Stimulated activated naive CD8-positive, alpha-beta T cell treated with anti-CD3 and anti-CD28 coated beads, Interleukin-15, Interleukin-2, amounts not matched to agents 100 U/mL and 50 U/mL, for 24 hours (primary cell): ENCODE measurements at places on chromosomes 2 and 18.
A peak's percentile ranks its signal among the peaks of the same experiment; 100 is the strongest.

DNA sequence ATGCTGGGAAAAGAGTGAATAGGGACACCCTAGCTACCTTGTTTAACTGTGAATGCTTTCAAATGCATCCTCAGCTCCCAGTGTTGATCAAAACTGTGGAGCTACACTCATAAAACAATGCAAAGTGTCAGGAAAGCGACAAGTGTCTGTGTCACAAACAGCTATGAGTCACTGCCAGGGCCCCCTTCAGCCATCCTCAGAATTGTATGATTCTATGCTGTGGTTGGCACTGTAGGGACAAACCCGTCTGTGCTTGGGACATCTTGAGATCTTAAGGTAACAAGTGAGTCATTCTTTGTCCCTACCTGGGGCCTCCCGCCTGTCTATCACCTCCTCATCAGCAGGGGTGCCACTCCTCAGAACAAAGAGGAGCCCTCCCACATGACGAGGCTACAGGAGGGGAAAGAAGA, 42.4 kb downstream of the KLF7 start:
- DNase-seq, result peak; percentile 70

DNA sequence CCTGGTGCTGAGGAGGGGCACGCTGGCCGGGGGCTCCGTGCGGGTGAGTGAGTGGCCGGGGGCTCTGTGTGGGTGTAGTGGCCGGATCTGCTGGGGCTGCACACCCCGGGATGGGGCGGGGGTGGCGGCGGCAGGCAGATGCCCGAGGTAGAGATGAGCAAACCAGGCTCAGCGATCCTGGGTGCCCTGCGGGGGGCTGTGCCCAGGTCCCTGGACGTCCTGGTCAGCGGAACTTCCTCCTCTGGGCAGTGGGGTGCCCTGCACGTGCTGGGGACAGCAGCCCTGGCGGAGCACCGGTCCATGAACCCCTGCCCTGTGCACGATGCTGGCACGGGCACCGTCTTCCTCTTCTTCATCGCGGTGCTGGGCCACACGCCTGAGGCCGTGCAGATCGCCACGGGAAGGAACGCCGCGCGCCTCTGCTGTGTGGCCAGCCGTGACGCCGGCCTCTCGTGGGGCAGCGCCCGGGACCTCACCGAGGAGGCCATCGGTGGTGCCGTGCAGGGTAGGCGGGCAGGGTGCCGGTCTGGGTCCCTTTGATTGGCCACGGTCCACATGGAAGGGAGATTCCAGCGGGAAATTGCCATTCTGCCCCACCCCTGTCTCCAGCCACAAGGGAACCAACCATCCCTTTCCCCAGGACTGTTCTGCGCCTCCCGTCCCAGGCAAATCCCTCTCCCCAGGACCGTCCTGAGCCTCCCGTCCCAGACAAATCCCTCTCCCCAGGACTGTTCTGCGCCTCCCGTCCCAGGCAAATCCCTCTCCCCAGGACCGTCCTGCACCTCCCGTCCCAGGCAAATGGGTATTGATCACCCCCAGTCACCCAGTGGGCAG, 5.9 kb downstream of the NEU4 start:
- DNase-seq, result no peak

DNA sequence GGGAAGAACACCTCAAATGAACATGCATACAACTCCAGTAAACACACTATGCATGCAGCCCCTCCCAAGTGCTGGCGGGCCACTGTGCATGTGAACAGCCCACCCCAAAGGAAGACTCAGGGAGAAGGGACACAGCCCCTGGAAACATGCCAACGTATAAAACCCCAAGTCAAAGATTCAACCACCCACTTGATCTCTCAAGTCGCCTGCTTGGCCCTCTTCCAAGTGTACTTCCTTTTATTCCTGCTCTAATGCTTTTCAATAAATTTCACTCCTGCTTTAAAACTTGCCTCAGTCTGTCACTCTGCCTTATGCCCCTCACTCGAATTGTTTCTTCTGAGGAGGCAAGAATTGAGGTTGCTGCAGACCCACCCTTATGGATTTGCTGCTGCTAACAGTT, 139.1 kb downstream of the C1D start:
- no peak for DNase-seq

GRCh38 chr2:160271171-160272086, 71.4 kb upstream of the ITGB6 start:
- DNase-seq, result no peak

GRCh38 chr2:121588357-121588756, 57.7 kb downstream of the RNU4ATAC start:
- no peak for DNase-seq

- no peak for DNase-seq
Measured at GRCh38 chr2:34784701-34785100, 1185.6 kb upstream of the FAM98A start.

DNA sequence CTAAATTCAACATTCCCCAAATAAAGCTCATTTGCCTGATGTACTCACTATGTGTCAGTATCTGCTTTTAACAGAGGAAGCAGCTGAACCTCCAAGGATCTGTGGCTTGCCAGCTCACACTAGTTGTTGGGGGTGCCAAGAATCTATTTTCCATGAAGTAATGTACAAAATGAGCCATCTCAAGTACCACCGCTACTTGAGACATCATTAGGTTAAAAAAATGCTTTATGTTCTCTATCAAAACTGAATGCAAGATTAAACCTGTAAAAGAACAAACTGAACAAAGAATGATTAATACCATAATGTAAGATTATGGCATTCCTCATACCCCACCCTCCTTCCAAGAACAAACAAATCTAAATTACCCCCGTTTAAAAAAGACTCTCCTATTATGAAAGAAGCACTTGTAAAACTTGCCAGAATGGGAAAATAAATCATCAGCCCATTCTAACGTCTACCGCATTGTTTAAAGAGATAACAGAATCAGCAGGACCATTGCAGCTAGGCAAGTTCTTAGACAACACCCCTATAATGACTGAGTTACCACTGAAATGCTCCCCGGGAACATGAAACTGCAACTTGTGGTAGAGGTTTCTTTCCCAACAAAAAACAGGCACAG, 471.6 kb downstream of the DLGAP1 start:
- DNase-seq, result no peak

- no peak for DNase-seq
Measured at GRCh38 chr2:238966072-238966937, 118.4 kb downstream of the TWIST2 start.

GRCh38 chr18:8373486-8373885, 235.8 kb upstream of the RAB12 start:
- DNase-seq, result no peak

DNA sequence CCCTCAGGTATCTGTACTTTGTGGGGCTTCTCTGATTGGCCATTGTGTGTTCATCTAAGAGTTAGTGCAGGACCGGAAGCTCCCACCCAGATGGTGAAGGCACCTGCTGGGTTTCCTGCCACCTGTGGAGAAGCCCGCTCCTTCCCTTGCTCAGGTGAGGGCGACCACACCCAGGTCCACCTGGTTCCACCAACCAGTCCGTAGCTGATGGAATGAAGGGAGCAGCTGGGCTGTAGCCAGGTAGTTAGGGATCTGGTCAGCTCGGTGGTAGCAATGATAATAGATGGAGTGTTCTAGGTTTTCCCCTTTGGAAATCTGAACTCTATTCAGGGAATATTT, 16.0 kb downstream of the SH3BP4 start:
- DNase-seq, result no peak

DNA sequence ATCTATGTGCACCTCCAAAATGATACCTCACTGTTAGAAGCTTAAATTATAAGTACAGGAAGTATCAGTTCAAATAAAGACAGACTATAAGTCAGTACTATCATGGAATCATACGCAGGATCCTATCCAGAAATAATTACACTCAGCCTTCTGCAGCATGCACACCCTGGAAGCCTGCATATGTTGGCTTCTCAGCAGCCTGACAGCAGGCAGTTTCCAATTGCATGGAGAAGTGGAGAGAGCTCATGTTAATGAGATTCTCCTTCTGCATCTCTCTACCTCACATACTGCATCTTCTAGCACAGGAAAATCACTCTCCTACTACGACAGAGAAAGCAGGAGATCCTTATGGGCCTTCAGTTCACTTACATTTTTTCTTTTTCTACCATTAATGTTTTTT, 20.5 kb downstream of the NR4A2 start:
- no peak for DNase-seq

DNA sequence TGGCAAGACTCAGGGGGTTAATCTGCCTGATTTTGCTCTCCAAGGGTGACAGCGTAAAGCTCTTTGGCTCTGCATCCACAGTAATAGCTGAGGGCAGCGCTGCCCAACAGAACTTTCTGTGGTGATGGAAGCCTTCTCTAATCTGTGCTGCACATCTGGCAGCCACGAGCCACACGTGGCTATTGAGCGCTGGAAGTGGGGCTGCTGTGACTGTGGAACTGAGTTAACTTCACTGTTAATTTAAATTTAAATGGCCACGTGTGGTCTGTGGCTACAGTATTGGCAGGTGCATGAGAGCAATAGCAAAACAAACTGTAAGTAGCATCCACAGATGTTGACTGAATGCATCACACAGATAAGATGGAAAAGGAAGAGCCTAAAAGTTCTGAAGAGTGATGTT, 47.3 kb upstream of the TMEM200C start:
- no peak for DNase-seq

- no peak for DNase-seq
Measured at GRCh38 chr2:65727816-65728215, 295.4 kb upstream of the SPRED2 start.

- no peak for DNase-seq
Measured at GRCh38 chr2:225074366-225074765, 32.1 kb upstream of the DOCK10 start.

GRCh38 chr18:46893360-46893759, 23.9 kb downstream of the PIAS2 start:
- no peak for DNase-seq

- DNase-seq, result peak; percentile 26
Measured at GRCh38 chr2:3242747-3243369, 134.8 kb downstream of the EIPR1 start.

- DNase-seq, result no peak
Measured at GRCh38 chr2:209401788-209402187, 22.1 kb upstream of the MAP2 start.

DNA sequence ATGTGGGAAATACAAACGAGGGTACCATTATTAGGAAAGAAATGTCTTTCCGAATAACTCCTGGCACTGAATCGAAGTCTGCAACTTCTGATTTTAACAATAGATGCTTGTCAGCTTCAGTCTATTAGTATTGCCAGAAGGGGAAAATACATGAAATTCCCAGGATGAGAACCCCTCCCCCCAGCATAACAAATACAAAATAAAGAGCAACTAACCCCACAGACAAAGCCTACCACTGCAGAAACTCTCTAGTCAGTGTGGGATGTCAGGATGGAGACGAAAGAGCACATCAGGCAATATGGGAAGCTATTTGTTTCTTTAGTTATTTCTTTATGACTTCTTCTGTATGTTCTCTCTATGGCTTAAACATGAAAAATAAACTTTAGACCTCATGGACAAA, 365.0 kb upstream of the CDH2 start:
- no peak for DNase-seq

GRCh38 chr18:30684825-30685481, 357.6 kb downstream of the DSC3 start:
- DNase-seq, result no peak

DNA sequence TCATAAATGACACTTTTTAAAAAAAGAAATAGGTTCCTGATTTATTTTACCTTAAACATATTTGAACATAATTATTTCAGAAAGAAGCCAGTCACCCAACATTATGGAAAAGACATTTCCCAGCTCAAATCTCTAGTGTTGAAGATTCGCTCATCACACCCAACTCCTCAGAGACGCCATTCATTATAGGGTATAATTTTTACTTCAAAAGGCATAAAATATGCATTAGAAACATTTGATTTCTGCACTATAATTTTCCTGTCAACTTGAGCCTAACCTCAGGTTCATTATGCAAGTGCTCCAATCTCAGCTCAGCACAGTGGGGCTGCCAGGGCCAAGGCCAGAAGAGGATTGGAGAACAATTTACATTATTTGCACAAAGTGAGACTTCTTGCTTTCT, 58.8 kb upstream of the TTN start:
- no peak for DNase-seq

DNA sequence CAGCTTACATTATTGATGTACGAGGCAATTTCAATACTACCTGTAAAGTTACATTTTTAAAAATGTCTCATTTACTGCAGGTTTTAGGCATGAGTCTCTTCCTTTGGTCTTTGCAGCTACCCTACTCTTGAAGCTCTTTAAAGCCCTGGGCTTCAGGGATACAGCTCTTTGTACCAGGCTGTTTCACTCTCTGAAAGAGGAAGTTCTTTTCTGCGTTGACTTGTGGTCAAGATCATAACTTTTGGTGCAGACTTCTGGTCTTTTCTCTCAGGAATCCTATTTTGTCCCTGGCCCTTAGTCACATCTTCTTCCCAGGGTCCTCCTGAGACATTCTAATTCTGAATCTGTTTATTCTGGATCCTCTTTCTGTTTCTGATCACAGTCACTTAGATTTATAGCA, 16.6 kb upstream of the HRH4 start:
- no peak for DNase-seq

DNA sequence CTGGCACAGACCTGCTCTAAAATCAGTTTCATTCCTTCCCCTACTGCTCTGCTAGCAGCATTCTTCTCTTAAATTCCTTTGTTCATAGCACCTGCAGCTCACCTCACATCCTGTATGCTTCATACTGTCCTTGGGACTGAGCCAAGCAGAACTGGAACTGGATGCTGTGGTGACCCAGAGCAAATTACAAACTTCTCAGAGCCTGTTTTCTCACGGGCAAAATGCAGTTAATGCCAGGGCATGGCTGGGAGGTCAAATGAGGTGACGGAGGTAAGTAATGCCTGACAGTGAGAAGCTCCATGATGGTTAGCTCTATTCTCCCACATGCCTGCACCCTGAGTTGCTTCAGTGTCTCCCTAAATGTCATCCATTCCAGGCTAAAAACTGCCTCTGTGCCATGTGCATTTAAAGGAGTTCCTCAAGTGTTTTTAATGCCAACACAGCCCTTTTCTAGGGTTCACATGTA, 29.7 kb downstream of the C2orf42 start:
- no peak for DNase-seq

DNA sequence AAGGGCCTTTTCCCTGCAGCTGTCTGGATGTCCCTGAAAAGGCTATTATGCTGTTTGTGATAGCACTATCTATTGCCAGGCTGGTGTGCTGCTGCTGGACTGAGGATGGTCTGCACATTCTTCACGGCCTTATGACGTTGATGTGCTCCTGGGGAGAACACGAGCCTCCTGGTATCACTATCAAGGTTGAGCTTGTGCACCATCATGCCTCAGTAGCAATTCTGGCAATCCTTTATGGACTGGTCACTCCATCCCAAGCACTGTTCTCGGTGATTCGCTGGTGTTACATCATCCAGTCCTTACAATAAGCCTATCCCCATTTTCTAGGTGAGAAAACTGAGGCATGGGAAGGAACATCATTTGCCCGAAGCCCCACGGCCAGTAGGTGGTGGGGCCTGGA, 18.2 kb upstream of the CCBE1 start:
- DNase-seq, result no peak
